NCI-H2171 treated with DMSO at 0.1 percent for 48 hours (cell line): ENCODE measurements at places on chromosomes 6 and 20.

- DNase-seq: no peak
Observed at GRCh38 chr6:41719436-41720261, 15.8 kb downstream of the TFEB start.

DNA sequence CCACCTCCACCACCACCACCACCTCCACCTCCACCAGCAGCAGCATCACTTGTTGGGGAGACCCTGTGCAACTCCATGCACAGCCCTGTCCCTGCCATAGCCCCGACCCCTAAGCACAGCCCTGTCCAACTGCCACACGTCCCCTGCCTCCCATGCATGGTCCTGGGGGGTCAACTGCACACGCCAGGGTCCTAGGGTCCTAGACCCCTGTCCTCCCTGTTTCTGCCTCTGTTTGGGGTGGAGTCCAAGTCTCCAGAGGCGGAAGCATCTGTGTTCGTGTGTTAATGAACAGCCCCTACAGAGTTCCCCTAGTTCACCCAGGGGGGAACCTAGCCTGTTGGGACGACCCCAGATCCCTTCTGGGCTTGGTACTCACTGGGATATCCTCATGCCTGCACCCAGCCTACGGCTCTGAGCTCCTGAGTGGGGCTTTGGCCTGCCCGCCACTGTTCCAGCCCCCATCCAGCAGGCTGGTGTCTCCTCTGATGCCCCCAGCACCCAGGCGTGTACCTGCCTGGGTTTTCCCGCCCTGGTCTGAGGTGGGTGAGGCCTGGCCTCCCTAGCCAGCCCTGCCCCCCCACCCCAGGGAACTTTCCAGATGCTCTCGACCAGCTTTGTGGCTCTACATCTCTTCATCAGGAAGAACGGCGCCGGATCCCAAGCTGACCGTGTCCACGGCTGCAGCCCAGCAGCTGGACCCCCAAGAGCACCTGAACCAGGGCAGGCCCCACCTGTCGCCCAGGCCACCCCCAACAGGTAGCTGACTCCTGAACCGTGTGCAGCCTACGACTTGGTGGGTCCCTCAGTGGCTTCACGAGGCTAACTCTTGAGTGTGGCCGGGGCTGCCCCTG lies 2.5 kb upstream of the TNFRSF6B start:
- no peak for DNase-seq

DNA sequence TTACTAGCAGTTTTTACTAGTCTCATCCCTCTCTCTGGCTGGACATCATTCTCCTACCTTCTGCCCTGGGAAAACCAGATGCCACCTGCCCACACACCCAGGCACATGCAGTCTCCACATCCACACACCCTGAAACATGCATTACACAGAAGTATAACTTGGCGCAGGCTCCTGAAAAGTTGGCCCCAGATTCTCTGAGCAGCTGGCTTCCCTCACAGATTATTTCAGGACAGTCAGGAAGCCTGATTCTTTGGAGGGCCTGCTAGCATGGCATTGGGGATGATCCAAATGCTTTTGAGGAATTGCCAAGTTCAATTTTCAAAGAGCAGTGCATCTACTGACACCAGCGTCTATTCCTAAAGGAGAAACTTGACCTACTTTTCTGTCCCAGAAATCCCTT lies 27.8 kb upstream of the KIF16B start:
- DNase-seq: peak; percentile 23

DNA sequence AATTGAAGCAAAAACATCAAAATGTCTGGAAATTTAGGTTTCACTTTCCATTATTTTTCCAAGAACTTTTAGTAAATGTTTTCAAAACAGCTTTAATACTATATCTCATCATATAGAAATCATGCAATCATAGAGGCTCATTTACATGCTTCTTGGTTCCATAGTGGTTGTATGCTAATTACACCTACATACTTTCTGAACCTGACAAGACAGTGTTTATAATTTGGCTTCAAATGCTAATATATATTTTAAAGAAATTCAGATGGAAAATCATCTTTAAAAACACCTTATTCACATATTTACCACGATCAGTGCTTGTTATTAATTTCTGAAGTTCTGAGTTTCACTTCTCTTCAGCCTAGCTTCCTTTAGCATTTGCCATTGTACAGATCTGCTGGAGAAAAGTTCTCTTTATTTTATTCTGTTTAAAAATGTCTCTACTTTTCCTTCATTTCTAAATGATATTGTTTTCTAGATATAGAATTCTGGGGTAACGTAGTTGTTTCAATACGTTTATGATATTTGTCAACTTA lies 89.9 kb downstream of the PLCB1 start:
- DNase-seq: no peak

- DNase-seq: peak; percentile 77
Observed at GRCh38 chr6:13908955-13909381, 15.8 kb upstream of the RNF182 start.

GRCh38 chr6:117687021-117687648 lies 11.9 kb downstream of the NUS1 start:
- DNase-seq: no peak

DNA sequence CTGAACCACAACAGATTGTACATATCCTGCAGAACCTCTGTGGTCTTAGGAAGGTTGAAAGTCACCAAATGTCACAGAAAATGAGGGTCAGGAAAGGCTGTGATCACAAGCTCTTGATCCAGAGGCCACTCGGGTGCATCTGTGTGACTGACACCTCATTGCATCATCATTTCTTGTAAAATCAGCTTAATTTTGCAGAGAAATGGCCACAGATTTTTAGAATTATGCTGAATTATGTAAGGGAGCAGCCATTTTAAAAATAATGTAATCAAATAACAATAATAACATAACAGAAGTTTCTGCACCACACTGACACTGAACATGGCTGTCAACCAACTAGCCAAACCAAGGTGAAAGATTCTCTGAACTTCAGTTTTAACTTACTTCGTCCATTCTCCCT lies 32.5 kb upstream of the PRND start:
- no peak for DNase-seq
